ENCODE measurements at places on chromosomes 5 and 9.

DNA sequence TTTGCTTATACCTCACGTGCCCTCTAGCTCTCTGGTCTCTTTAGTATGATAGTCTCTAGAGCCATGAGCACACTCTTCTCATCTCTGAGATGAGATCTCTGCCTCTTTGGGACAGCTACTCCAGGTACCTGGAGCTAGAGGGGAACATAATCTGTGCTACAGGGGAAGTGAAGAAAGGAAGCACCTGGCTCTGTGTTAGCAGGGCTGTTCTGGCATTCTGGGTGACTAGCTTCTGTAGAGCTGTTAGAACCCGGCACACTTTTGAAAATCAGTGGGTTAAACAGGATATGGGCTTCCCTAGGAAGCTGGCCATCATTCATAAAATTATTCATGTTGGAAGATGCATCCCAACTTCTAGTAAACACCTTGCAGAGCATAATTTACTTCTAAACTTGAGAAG, 224.8 kb downstream of the MCTP1 start:
- no peak for ATAC-seq

DNA sequence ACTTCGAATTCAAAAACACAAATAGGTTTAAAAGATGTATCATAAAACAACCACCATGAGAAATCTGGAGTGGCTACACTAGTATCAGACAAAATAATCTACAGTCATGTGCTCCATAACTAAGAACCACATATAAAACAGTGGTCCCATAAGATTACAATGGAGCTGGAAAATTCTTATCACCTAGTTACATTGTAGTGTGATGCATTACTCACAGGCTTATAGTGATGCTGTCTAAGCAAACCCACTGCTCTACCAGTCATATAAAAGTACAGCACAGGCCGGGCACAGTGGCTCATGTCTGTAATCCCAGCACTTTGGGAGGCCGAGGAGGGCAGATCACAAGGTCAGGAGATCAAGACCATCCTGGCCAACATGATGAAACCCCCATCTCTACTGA, 160.1 kb downstream of the ROR2 start:
- no peak for ATAC-seq

DNA sequence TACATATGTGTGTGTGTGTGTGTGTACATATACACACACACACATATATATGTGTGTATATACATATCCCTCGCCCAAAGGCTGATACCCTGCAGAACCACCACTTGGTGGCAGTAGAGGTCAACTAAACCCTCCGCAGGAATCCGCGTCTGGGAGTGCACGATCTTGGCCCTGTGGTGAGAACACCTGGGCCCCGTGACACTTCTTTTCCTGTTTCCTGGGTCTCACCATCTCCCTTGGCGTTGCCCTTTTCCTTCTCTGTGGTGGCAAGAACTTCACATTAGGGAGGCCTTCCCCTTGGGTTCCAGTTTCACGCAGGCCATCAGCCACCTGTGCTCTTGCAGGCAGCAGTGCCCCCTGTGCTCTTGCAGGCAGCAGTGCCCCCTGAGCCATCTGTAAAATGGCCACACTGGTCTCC, 8.2 kb downstream of the IL9 start:
- ATAC-seq = peak; percentile 74

GRCh38 chr9:89225036-89225435, 46.4 kb upstream of the SHC3 start:
- no peak for ATAC-seq

DNA sequence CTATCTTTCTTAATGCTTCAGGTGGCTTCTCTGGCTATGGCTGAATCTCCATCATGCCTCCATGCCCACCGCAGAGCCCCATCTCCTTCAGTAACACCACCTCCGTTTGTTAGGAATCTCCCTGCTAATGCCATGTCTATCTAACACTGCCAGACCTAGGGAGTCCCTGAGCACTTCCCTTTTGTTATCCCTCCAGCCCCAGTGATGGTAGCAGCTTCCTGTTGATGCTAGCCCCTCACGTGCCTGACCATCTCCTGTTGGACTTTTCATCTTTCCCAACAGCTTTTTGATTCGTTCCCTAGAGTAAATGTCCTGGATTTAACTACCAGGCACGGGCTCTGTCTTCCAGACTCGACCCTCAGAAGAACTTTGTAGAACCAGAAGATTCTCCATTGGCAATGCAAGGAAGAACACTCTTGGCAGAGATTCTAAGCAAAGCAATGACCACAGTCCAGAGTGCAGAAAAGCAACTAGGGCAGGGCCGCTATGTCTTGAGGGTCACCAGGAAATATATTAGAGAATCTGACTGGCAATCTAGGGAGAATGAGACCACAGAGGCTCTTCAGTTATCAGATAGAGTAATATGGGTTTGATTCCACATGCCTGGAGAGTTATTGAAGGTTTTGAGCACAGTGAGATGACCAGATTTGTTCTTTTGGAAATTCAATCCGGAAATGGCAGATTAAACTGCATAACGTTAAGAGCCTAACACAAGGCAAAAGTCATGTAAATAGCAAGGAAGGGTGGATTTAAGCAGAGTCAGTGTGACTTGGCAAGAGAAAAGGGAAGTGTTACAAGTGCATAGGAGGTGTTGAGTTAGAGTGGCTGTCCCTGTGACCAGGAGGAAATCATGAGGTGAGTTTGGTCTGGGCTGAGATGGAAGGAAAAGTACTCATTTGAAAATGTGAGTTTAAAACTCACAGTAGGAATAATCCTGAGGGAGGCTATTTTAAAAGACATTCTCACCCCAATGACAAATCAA, 555.2 kb downstream of the ACTL7B start:
- no peak for ATAC-seq

DNA sequence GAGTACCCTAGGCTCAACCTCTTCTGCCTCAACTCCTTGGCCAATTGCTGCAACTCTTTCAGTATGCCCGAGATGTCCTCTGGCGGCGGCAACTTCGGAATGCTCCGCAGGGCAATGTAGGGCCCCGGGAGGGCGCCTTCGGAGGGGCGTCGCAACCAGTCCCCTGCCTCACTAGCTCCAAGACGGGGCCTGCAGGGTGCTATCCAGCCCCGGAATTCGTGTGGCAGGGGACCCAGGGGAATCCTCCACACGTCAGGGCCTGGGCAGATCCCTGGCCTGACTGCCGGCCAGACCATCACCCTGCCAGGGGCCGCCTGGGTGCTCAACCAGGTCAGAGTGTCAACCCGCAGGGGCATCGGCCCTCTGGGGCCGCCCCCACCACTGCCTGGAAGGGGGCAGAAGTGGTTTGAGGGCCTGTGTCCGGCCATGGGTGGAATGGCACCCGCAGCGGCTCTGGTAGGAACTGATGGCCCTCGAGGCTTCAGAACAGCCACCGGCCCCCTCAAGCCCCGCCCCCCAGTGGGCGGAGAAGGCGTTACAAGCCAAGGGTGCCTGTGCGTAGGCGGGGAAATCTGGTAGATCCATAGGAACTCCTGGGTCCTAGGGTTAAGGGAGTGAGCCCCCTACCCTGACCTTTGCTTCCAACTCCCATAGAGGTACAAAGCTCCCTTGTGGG, at the start of gene POU5F2:
Gene POU5F2, minus strand, starts transcription at position 465 of the 676 bp plus-strand sequence. Its CDS starts 37 bp downstream, at position 428.
- no peak for ATAC-seq

GRCh38 chr9:1460143-1460769, 410.1 kb downstream of the DMRT2 start:
- no peak for ATAC-seq

DNA sequence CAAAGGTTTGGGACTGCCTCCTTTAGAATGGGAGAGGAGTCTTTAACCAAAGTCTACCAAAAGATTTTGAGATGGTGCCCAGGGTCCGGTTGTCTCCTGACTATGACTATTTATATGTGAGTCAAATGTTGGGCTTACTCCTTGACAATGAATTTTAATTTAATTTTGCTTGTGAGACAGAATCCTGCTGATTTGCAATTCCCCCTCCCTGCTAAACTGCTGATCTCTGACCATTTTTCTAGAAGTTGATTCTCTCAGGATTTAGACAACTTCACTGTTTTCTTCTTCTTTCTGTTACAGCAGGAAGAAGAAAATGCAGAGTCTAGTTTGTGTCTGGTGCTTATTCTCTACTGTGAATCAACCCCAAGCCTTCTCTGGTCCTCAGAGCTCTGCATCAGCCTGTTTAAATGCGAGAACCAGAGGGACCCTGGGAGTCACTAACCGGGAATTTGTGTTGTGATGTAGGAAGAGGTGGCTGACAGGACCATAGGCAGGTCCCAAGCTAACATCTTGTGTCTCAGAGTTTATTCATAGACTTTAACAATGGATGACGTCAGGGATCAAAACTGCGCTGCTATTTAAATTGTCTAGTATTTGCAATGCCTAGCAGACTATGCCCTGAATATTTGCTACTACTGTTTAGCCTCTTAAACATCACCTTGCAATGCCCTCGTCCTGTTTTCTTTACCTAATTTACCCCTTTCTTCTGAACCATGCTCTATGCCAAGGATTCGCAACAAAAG, 124.0 kb upstream of the TAF11L2 start:
- ATAC-seq = no peak

DNA sequence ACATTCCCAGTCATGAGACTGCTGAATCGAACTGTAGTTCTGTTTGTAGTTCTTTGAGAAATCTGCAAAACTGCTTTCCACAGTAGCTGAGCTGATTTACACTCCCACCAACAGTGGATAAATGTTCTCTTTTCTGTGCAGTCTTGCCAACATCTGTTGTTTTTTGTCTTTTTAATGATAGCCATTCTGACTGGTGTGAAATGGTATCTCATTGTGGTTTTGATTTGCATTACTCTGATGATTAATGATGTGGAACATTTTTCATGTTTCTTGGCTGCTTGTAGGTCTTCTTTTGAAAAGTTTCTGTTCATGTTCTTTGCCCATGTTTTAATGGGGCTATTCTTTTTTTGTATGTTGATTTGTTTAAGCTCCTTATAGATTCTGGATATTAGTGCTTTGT, 187.3 kb upstream of the TLE4 start:
- no peak for ATAC-seq

DNA sequence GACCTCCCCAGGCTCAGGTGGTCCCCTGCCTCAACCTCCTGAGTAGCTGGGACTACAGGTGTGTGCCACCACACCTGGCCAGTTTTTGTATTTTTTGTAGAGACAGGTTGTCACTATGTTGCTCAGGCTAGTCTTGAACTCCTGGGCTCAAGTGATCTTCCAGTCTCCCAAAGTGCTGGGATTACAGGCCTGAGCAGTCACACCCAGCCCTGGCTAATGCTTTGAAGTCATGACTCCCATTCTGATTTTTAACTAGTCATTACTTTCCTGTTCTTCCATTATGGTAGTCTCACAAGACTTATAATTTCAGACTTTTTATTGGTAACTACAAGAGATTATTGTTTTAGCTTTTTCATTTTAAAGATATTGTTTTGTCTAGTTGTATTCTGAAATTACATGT, 26.3 kb downstream of the UBAP1 start:
- ATAC-seq = no peak

DNA sequence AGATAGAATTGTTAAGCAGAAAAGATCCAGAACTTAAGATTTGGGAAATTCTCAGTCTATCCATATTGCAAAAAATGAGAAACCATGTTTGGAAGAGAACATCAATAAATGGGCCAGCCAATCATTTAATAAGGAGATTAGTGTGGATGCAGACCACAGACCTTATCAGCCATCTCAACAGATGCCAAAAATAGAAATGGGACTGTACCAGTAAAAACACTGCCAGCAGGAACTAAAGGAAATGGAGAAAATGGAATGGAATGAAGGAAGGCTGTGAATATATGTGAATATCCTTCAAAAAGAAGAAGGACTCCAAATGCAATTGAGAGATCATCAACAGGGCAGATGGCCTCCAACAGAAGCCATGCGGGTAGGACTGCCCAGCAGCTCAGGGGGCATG, 52.7 kb upstream of the ZNF618 start:
- no peak for ATAC-seq

GRCh38 chr9:93671020-93671338, 94.6 kb downstream of the PHF2 start:
- ATAC-seq = no peak

DNA sequence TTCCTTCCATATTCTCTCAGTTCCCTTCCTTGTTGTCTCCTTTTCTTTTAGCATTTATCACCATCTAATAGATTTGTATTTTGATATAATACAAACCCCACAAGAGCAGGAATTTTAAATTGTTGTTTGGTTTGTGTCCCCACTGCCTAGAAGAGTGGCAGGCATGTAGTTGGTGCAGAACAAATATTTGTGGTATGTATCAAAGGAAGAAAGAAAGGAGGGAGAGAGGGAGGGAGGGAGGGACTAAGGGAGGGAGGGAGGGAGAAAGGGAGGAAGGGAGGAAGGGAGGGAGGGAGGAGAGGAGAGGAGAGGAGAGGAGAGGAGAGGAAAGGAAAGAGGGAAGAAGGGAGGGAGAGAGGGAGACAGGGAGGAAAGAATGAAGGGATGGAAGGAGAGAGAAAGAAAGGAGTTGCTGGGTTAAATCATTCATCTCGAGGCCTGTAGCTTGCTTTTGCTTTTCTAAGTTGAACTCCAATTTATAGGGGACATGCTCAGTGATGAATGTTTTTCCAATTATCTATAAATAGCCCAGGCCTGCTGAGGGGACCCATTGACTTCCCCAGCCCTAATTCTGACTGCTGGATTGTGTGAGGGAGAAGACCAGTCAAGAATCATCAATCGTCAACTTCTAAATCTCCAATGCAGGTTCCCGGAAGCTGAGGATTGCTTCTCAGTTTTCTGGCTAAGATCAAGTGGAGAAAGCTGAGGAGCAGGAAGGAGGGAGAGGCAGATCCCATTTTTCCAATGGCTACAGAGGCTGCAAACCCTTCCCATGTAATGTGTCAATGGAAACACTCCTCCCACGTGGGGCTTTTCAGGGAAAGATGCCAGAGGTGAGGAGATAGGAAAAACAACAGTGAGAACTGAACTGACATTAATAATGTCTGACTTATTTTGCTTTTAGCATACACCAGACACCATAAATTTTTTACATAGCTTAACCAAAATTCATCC, 320.7 kb downstream of the ASTN2 start:
- no peak for ATAC-seq

DNA sequence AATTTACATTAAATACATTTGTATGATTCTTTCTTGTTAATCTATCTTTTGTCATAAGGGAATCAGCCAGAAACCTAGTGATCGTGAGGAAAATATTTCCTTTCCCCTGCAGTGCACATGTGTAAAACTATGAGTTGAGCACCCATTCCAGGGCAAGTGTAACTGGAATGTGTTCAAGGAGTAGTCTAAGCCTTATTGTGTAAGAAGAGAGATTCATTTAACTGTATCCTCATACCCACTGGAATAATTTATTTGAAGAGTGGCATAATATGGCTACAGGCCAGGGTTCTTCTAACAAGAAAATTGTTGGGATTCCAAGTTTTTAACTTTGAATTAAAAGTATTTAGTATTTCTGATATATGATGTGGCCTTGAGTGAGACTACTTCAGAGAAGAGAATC, 1692.7 kb downstream of the EFNA5 start:
- no peak for ATAC-seq

All from activated CD4-positive, CD25-positive, alpha-beta regulatory T cell treated with anti-CD3 and anti-CD28 coated beads, Interleukin-2, amount 50 U/mL, for 24 hours (primary cell).